Ammon's horn (tissue), 1 donor: ENCODE measurements at places on chromosomes 4 and X.

GRCh38 chr4:99564921-99565320 is 1.1 kb upstream of the TRMT10A start:
- DNase-seq, result no peak

GRCh38 chr4:188008377-188008776 is 12.8 kb downstream of the ZFP42 start:
- DNase-seq, result no peak

DNA sequence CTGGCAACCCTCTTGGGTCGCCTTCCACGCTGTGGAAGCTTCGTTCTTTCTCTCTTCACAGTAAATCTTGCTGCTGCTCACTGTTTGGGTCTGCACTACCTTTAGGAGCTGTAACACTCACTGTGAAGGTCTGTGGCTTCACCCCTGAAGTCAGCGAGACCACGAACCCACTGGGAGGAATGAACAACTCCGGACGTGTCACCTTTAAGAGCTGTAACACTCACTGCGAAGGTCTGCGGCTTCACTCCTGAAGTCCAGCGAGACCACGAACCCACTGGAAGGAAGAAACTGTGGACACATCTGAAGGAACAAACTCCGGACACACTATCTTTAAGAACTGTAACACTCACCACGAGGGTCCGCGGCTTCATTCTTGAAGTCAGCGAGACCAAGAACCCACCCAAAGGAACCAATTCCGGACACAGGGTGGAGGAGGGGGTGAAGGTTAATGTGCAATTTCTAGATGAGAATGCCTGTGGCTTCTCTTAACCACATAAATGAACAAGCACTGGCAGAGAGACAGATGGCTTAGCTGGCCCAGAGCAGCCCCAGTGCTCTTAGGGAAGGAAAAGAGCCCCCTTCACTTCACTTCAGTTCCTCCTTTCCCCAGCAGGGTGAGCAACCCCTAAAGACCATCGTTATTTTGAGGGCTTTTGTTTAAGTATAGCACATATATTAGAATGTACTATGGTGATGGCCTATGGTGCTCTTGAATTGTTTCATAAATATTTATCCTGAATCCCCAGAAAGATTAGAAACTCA is 73.0 kb downstream of the LUZP4 start:
- no peak for DNase-seq

DNA sequence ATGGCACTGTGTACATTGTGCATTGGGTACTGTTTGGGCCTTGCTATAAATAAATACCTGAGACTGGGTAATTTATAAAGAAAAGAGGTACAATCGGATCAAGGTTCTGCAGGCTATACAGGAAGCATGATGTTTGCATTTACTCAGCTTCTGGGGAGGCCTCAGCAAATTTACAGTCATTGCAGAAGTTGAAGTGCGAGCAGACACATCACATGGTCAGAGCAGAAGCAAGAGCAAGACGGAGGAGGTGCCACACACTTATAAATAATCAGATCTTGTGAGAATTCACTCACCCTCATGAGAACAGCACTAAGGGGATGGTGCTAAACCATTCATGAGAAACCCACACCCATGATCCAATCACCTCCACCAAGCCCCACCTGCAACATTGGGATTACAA is 505.0 kb downstream of the ARAP2 start:
- DNase-seq, result no peak

DNA sequence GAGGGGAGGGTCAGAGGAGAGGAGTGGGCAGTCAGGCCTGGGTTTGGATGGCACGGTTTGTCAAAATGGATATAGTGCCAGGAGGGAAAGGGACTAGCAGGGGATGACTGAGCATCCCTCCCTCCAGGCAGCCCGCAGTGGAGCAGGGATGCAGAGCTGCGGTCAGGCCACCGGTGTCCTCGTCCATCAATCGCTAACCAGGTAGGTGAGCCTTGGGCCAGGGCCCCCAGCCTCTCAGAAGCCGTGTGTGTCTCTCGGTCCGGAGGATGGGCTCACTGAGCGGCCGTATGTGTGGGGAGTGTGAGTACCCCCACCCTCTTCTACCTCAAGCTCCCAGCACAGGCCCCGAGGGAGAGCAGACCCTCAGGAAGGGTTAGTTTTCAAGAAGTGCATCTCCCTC is 538 bp upstream of the CYTL1 start:
- no peak for DNase-seq
